NCI-H460 (cell line): ENCODE measurements at places on chromosomes 2 and 18.

DNA sequence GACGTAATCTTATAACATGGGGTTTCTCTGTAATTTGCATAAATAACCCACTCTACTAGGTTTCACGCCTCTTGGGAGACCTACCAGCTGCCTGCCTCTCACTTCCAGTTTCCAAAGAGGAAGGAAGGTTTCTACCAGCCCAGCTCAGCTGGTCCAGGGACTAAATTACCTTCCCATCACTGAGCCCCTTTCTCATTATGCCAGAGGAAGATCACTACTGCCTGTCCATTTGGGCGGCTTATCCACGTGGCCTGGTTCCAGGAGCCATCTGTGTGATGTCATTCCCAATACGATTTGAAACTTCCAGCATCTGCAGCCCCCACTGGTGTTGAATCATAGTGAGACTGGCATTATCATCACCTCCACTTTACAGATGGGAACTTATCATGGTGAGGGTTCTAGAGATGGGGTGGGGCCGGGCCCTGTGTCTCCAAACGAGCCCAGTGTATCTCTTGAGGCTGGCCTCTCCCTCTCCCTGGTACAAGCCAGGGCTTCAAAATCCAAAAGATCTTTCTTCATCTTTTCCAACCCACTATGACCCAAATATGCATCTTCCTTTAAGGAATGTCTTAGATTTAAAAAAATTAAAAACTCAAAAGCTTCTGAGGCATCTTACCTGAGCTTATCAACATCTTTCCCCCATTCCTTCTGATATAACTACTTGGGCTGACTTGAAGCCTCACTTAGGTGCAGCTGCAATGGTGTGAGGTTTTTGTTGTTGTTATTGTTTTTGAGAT is 140.8 kb downstream of the DDX1 start:
- no peak for DNase-seq

- no peak for DNase-seq
These were observed 58.6 kb upstream of the NYAP2 start for GRCh38 chr2:225340923-225341322.

GRCh38 chr2:191158193-191158592 is 7.4 kb upstream of the STAT4 start:
- no peak for DNase-seq

DNA sequence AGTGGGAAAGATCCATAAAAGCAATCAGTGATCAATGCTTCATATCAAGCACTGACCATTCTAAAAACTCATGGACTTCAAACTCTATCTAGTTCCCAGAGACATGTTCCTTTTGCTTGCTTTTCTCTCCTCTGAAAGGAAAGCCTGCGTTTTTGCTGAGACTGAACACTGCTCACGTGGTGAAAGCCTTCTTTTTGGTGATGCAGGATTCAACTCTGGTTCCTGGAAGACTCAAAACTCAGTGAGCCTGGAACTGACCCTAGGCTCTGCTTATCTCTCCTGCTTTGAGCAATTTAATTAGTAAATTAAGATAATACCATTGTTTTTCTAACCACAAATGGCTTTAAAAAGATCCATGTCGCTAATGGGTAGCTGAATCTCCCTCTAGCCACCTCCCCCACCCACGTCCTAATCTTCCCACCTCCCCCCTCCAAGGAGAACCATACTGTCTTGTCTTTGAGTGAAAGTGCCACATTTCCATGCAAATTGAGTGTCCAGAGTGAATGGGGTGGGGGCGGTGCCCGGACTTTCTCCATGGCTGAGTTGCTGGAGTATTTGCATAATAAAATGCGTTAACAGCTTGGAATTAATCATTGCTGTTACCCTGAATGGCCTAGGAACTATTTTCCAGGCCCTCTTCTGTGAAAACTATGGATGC is 130.5 kb downstream of the BCL11A start:
- DNase-seq: no peak

DNA sequence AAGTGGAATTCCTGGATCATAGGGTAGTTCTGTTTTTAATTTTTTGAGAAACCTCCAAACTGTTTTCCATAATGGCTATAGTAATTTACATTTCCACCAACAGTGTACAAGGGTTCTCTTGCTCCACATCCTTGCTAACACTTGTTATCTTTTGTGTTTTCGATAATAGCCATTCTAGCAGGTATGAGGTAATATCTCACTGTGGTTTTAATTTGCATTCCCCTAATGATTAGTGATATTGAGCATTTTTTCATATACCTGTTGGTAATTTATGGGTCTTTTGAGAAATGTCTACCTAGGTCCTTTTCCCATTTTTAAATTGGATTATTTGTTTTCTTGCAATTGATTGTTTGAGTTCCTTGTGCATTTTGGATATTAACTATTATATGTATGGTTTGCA is 39.6 kb downstream of the DIS3L2 start:
- no peak for DNase-seq

GRCh38 chr2:241339839-241340630 is 16.1 kb upstream of the FARP2 start:
- DNase-seq: no peak
